ENCODE measurements at places on chromosomes 12 and 14. TPM values are rescaled to one million over a fixed set of nuclear protein-coding genes. Genes with fewer than 3 reads are reported as not detected.

The TMEM119 gene
- total RNA-seq = 0.15 TPM

The ALDH1L2 gene
- total RNA-seq = 47.4 TPM

The TAS2R8 gene
- not detected for total RNA-seq

The ACOT4 gene
- total RNA-seq = not detected

The SYCP3 gene
- total RNA-seq = not detected

The TAS2R7 gene
- total RNA-seq = 0.39 TPM

The DEGS2 gene
- total RNA-seq = 0.34 TPM

The PMCH gene
- not detected for total RNA-seq

The SIX4 gene
- total RNA-seq = 22.1 TPM

The DHRS2 gene
- 0.42 TPM for total RNA-seq

The C12orf75 gene
- total RNA-seq = 9.4 TPM

The FBXO34 gene
- total RNA-seq = 13.6 TPM

The IAPP gene
- not detected for total RNA-seq

The TOMM20L gene
- not detected for total RNA-seq

The ZFYVE21 gene
- 49.1 TPM for total RNA-seq

The ATP23 gene
- total RNA-seq = 1.3 TPM

The FOXG1 gene
- total RNA-seq = not detected

The SCNN1A gene
- 0.74 TPM for total RNA-seq

The LTBP2 gene
- total RNA-seq = 1.2 TPM

The P2RX7 gene
- total RNA-seq = not detected

The ERP27 gene
- total RNA-seq = not detected

The WNT5B gene
- 16.3 TPM for total RNA-seq

The TRHDE gene
- 16.7 TPM for total RNA-seq

The KRT2 gene
- not detected for total RNA-seq

The HVCN1 gene
- total RNA-seq = 0.71 TPM

The CCDC175 gene
- not detected for total RNA-seq

The MMP19 gene
- total RNA-seq = not detected

The SYNDIG1L gene
- total RNA-seq = 1.5 TPM

The GNB3 gene
- total RNA-seq = 45.7 TPM

The CEP290 gene
- 24.1 TPM for total RNA-seq

The IL31 gene
- not detected for total RNA-seq

The ZDHHC22 gene
- total RNA-seq = 77.3 TPM

The CMA1 gene
- not detected for total RNA-seq

The CELA1 gene
- total RNA-seq = not detected

The MYO1H gene
- total RNA-seq = 0.27 TPM

The OR6C74 gene
- total RNA-seq = not detected

The PDE3A gene
- total RNA-seq = 1.3 TPM

The GALNT8 gene
- total RNA-seq = 25.3 TPM

The ATG14 gene
- total RNA-seq = 13.5 TPM

The ABHD4 gene
- 8.1 TPM for total RNA-seq

The KCNMB4 gene
- 18.7 TPM for total RNA-seq

The APOF gene
- total RNA-seq = not detected

The C12orf54 gene
- total RNA-seq = not detected

The ASCL1 gene
- total RNA-seq = not detected

The KRT72 gene
- not detected for total RNA-seq

The TMEM52B gene
- not detected for total RNA-seq

The CCDC197 gene
- total RNA-seq = not detected

The ZNF891 gene
- 9.2 TPM for total RNA-seq

The DNAH10 gene
- 0.66 TPM for total RNA-seq

Data from glutamatergic neuron (in vitro differentiated cells).